ENCODE measurements at places on chromosomes 16 and 17.

DNA sequence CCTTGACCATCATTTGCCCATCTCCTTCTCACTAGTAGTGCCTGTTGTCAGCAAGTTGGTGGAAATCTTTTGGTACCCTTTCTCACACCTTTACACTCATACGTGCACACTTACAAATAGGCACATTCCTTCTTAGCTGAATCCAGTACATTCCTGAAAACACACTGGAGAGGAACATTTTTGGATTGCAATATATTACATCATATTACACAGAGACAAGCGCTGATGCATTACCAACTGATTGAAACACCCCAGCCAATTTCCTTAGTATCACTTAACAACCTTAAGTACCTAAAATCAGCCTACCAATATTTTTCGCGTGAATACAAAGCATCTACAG lies 64.1 kb downstream of the PLCG2 start:
- DNase-seq: no peak

GRCh38 chr17:40122136-40122998 lies 596 bp downstream of the MSL1 start:
- no peak for DNase-seq

- DNase-seq: no peak
Measured at GRCh38 chr16:27474921-27475320, 72.9 kb downstream of the IL21R start.

GRCh38 chr17:67711916-67712315 lies 5.8 kb upstream of the NOL11 start:
- DNase-seq: no peak

- DNase-seq: no peak
Measured at GRCh38 chr17:82793974-82794630, 42.2 kb downstream of the TBCD start.

GRCh38 chr17:63276821-63277220 lies 169.3 kb downstream of the CYB561 start:
- no peak for DNase-seq

GRCh38 chr17:1953831-1954230 lies 71.3 kb downstream of the RTN4RL1 start:
- DNase-seq: no peak

DNA sequence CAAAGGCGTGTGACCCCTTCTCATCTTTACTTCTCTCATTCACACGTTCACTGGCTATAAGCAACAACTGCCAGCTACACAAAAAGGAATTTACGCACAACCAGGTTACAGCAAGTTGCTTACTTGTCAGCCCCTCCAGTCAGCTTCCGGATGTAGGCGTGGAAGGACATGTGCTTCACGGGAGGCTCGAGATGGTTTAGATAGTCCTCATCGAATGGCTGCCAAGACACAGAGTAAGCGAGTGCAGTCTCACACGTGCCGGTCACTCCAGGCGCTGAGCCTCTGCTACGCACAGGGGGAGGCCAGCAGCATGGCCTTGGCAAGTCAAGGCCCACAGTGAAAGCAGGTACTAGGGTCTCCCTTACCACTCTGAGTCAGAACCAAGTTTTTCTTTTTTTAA lies 28.3 kb downstream of the NPLOC4 start:
- no peak for DNase-seq

- DNase-seq: no peak
Measured at GRCh38 chr17:80248894-80249710, 11.6 kb upstream of the RNF213 start.

GRCh38 chr16:4697848-4698291 lies 4.5 kb downstream of the NUDT16L1 start:
- DNase-seq: no peak

GRCh38 chr16:84610376-84610775 lies 7.5 kb downstream of the COTL1 start:
- DNase-seq: no peak

DNA sequence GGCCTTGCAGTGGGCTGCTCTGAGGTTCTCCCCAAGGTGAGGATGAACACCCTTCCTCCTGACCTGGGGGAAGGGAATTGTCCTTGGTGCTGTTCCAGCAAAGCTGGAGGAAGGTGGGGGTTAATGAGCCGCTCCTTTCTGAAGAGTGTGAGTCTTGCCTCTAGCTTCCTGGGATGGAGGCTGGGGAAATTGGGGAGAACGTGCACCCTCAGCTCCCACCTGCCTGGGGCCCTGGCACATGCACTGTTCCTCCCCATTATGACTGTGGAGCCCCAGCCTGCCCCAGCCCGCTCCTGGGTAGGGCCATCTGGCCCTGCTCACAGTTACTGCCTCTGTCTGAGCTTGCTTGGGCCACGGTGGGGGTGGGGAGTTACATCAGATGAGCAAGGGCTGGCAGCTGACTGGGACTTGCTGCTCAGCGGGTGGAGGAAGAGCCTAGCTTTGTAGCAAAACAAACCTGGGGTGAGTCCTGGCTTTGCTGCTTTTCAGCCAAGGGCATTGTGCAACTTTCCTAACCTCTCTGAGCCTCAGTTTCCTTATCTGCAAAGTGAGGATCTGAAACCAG lies 11.1 kb downstream of the TNS4 start:
- no peak for DNase-seq

- DNase-seq: no peak
Measured at GRCh38 chr16:82881516-82881915, 254.7 kb downstream of the CDH13 start.

DNA sequence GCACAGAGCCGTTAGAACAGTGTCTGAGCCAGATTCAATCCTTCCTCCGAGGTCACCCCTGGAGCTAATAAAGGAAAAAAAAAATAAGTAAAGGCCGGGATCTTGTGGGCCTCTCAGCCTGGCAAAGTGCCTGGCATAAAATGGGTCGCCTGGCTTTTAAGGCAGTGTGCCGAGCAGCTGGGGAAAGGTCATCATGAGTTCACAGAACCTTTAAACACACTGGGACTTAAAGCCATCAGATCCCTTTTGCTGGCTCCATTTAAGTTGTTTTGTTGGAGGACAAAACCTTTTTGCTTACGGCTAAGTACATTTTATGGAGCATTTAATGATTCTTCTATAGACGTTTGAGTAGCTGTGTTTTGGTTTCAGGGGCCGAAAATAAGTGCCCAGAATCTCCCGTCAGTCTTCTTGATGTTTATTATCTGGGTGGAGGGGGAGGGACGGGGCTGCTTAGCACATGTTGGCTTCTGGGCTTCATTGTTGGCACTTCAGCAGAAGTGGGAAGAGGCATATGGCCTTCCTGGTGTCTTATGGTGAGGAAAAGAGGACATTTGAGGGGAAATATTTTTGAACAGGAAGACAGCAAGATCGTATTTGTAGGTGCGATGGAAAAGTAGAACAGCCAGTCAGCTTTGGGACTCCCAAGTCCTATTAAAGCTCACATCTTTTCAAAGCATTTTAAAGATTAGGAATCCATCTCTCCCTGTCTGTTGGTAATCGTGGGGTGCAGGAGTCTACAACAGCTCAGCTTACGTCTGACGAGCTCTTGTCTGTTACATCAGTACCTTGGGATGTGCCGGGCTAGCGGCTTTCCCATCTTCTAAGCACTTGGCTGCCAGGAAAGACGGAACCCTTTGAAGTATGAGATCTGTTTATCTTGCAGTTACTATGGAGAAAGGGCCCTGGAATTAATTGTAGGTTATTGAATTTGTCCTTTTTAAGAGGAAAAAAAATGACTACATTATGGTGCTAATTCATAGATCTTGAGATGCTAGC lies 31.1 kb downstream of the RBFOX1 start:
- DNase-seq: no peak

- no peak for DNase-seq
Measured at GRCh38 chr16:8044796-8045195, 545.5 kb downstream of the TMEM114 start.

- DNase-seq: no peak
Measured at GRCh38 chr17:44308320-44308818, at the start of gene RUNDC3A. Gene RUNDC3A, plus strand, starts transcription at chr17:44308601. Its CDS starts 232 bp downstream, at chr17:44308833.

DNA sequence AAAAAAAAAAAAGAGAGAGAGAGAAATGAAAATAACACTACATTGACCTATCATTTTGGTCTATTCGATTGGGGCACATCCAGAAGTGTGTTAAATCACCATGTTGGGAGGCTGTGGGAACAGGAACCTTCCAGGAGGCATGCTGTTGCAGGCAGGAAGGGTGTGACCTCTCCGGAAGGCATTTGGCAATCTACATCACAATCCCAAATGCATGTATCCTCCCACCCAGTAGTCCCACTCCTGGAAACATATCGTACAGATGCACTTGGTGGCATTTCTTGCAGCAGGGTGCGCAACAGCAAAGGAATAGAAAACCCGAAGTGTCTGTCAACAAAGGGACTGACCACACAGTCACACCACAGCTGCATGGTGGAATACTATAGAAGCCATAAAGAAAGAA lies 7.9 kb downstream of the PLLP start:
- DNase-seq: no peak

DNA sequence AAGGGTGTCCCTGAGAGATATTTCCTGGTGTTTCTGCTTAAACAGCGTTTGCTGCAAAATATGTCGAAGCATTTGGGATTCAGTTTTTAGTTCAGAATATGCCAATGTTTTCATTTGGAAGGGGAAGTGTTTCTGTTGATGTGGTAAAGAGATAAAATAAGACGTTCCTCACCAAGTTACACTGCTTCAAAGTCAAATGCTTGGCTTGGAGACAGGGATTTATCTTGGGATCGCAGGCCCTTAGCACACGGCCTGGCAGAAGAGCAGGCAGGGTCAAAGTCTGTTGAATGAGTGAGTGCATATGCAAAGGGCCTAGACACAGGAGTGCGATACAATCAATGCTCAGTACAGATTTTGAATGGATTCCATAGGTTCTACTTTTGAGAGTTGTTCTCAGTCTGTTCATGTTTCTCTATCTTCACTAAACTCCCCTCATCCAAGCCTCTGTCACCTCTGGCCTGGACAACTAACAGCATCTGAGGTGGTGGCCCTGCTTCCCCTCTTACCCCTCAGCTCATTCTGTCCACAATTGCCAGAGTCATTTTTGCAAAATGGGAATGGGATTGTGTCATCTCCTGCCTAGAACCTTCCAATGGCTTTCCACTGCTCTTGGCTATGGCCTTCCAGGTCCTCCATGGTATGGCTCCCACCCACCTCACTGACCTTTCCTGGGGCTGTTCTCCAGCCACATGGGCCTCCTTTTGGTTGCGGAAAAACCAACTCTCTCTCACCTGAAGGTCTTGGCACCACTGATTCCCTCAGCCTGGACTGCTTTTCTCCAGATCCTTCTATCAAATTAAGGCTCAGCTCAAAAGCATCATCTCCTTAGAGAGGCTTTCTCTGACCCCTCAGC lies 3.2 kb downstream of the DEXI start:
- DNase-seq: no peak

- DNase-seq: no peak
Measured at GRCh38 chr16:72532906-72533410, 361.0 kb upstream of the PMFBP1 start.

DNA sequence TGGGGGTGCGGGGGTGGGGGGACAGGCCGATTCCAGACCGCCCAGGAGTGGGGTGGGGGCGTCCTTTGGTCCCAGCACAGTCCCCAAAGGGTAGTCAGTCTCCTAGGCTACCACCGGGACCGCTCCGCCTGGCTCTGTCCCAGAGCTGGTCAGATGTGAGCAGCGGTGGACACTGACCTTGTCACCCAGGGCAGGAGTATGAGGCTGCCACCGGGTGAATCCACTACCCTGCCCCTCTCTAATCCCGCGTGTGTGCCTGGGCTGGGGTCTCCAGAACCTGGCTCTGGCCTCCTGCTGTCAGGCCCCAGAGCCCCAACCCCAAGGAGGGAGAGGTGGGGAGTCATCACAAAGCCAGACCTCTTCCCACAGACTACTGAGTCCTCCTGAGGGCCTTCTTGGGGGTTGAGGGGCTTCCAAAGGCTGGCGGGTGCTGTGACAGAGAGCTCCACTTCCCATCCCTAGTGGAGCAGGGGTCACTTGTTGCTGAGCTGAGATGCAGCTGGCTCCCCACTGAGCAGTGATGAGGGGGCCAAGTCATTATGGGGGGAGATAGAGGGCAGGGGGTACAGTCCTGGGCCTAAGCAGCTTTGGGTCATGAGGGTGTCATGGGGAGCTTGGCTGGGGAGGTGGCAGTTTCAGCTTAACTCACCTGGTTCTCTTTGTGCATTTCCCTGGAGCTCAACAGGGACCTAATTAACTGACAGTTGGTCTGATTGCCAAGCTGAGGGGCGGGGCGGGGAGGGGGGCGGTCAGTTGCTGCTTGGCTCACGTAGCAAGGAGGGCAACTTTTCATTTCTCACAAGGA lies 1.2 kb downstream of the PPP1R1B start:
- no peak for DNase-seq

DNA sequence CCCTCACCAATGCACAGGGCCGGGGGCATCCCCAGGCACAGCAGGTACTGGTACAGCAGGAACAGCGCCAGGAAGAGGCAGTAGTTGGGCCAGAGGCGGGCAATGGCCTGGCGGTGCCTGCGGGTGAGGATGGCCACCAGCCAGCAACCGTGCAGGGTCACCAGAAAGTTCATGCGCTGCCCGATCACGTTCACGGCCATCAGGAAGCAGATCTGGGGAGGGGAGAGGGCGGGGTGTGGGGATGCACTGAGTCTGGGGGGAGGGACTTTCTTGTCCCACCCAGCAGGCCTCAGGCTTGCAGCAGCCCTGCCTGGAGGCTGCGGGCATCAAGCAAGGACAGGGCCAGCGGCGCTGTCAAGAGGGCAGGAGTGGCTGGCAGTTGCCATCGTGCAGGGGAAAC lies 25.4 kb downstream of the CTU2 start:
- no peak for DNase-seq

DNA sequence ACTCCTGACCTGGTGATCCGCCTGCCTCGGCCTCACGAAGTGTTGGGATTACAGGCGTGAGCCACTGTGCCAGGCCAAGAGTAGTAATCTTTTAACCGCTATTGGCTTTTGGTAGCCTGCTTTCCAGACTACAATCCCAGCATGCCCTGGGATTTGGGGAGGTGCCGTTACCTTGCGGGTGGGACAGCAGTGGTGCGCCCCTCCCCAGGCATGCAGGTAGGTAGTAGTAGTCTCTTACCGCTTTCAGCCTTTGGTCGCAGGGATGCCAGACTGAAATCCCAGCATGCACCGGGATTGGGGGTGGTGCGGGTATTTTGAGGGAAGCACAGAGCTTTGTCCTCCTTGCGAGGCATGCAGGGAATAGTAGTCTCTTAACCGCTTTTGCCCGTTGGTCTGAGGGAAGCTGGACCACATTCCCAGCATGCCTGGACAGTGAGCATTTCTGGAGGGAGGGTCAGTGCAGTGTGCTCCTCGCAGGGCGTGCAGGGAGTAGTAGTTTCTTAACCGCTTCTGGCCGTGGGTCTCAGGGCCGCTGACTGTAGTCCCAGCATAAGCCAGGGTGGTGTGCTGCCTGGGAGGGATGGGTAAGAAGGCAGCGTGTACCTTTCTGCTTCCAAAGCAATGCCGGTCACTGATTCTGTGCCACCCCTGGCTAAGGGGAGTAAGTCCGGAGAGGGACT lies 1686.8 kb downstream of the TP53TG3F start:
- no peak for DNase-seq

Data from vagina (tissue), 2 donors.